ENCODE measurements at places on chromosomes 1 and 21. TPM values are rescaled to one million over a fixed set of nuclear protein-coding genes. Genes with fewer than 3 reads are reported as not detected.

GRCh38 chr21:43741423-43742096, 22.6 kb downstream of the PDXK start:
- no peak for DNase-seq

The DNM3 gene
- total RNA-seq = 1.2 TPM

DNA sequence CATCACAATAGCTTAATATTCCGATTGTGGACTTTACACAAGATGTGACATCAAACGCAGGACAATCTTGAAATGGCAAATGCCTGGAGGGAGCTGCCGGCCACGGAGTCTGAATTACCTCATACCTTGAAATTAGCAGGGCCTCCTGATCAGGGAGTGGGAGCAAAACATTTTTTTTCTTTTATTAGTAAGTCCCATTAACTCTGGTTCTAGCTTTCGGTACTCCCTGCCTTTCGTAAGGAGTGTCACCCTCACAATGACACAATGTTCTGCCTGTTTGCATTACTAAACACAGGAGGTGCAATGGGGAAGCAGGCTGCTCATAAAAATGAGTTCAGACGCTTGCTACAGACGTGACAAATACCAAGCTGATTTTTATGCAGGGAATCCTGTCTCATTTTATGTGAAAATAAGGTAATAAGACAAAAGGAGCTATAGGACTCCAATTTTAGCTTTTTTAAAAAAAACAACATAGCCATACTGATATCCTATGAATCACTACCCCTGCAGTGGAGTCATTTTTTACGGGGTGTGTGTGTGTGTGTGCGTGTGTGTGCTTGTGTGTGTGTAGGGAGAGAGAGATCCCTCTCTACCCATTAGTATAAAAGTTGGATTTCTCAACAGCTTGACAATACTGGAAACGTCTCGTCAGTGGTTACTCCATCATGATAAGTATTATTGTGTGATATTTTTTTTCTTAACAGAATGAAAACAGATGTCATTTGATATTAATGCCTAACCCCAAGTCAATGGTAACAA, 205.1 kb upstream of the RUNX1 start:
- no peak for DNase-seq

The OR2L2 gene
- not detected for total RNA-seq

- DNase-seq = no peak
Observed at GRCh38 chr1:2099886-2100779, 49.9 kb downstream of the PRKCZ start.
